ENCODE measurements at places on chromosomes 2 and 18. TPM values are rescaled to one million over a fixed set of nuclear protein-coding genes. Genes with fewer than 3 reads are reported as not detected.

The LYG1 gene
- 2.4 TPM for total RNA-seq

The ABCB11 gene
- total RNA-seq = 0.28 TPM

The ATP6V1B1 gene
- not detected for total RNA-seq

The SERPINB4 gene
- not detected for total RNA-seq

The SDC1 gene
- total RNA-seq = 0.22 TPM

DNA sequence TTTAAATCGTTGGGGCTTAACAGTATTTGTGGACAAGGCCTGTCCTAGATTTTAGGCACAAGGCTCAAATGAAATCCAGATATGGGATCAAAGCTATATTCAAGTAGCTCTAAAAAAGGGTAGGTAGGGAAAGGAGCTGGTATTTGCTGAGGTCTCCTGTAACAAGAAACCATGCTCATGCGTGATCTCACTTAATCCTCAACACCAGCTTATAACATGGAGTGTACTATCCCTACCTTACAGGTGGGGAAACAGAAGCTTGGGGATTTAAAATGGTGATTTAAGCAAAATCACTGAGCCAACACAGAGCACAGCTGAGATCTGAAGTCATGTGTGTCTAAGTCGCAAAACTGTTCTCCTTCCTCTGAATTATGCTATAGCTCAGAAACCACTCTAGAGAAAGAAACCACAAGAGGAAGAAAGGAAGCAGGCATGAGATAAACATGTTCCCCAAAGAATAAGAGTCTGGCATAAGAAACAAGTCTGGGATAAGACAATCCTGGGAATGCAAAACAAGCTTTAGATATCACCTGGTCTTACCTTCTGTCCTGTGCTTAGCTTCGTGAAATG lies 43.1 kb downstream of the CYRIA start:
- DNase-seq = no peak

DNA sequence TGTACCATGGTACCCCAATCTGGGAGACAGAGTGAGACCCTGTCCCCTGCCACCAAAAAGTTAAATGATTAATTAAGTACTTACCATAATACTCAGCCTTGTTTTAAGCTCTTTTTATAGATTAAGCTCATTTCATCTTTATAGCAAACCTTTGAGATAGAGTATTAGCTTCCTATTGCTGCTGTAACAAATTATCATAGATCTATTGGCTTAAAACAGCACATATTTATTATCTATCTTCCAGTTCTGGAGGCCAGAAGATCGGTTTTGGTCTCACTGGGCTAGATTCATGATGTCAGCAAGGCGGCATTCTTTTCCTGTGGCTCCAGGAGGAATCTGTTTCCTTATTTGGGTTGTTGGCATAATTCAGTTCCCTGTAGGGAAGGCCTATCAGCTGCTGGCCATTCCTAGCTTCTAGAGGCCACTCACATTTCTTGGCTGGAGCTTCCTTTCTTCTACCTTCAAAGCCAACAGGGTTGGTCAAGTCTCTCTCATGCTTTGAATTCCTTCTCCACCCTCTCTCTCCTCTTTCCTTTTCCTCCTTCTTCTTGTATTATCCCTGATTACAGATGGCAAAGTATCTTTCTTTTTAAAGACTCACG lies 13.7 kb upstream of the GREB1 start:
- DNase-seq = no peak

- no peak for DNase-seq
These were observed 34.7 kb downstream of the CFAP53 start for GRCh38 chr18:50231621-50232020.

DNA sequence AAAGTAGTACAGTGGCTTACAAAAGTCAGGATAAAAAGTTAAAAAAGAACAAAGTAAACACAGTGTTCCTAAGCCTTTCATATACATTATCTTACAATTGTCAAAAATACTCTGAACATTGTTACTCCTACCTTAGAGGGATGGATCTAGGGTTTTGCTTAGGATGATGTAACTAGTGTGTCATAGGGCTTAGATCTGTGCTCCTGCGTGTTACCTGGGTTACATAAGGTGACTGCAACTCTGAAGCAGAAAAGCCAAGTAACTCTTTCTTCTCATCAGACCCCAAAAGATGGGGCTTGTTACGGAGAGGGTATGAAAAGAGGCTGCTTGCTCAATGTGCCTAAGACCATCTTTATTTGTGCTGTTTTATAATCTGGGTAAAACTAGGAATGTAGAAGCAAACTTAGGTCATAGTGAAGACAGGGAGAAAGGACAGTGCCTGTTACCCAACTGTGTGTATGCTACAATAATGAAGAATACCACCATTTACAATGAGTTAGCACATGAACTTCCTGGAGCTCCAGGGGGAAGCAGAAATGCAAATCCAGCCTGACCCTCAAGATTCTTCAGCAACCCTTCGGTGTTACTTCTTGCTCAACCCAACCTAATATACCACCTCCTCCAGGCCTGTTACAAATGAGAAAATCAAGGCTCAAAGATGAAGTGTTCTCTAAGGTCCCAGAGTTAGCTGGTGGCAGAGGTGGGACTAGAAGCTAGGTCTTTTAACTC lies 42.0 kb upstream of the STK17B start:
- no peak for DNase-seq

DNA sequence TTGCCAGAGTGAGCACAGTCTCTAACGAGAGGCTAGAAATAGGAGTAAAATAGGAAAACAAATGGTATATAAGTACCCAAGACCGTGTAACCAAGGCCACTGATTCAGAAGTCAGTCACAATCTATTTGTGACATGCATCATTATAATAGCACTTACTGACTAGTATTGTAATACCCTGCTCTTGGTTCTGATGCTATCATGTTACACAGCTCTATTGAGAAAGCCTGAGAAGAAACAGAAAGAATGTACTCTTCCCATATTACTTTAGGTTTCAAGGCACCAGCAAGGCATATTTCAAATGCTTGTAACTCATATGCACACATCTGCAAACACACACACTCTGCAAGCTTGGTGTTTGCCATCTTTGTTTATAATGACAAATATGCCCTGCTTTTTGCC lies 746.4 kb downstream of the SLC4A3 start:
- DNase-seq = no peak

DNA sequence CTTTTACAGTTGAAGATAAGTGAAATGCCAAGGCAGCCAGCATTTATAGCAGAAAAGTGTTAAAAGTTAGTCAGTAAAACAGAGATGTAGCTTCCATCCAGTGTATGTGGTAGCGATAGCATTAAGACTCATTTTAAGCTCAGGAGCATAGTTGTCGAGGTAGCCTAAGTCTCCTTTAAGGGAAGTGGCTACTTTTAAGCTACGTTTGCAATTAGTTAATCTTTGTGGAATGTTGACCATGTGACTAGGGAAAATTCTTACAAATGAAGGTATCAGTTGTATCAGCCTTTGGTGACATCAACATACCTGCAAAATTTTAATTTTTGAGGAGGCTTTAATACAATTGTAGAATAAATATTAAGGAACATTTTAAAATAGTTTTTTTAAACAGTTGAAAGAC lies 61.9 kb downstream of the LHCGR start:
- no peak for DNase-seq

DNA sequence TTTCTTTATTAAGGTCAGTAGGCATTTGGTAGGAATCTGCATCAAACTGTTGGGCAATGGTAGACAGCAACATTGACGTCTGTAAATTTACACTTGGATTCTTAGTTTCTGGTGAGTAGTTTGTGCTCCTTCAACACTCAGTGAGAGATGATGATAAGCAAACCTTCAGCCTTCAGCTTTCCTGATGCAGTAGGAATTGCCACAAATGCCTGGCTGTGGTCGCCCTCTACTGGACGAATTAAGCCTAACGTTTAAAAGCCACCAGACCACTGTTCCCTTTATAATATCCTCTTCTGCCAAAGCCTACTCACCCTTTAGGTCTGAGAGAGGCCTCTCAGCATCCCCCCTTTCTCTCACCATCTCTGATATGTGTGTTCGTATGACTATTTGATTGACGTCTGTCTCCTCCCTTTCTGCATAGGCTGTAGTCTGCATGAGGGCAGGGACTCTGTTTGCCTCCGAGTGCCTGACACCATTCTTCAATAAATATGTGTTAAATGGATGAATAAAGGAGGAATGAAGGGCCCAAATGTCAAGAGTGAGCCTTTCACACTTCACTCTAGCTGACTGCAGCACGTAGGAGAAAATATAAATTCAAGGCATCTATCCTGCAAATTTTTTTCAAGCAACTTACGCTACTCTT lies 47.0 kb upstream of the PLEKHM3 start:
- peak; percentile 44 for DNase-seq

- DNase-seq = no peak
These were observed 81.7 kb downstream of the EPC2 start for GRCh38 chr2:148726228-148726627.

DNA sequence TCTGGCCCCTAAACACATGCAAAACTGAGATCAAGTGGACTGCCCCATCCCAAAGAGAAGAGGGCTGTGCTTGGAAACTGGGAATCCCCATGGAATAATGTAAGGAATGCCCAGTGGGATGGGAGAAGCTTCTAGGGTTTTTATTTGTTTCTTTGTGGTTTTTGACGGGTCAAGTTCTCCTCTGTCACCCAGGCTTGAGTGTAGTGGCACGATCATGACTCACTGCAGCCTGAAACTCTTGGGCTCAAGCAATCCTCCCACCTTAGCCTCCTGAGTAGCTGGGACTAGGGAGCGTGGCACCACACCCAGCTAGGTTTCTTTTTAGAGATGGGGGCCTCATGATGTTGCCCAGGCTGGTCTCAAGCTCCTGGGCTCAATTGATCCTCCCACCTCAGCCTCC lies 101.7 kb upstream of the ZSWIM2 start:
- no peak for DNase-seq
